Activated CD8-positive, alpha-beta T cell treated with anti-CD3 and anti-CD28 coated beads, Interleukin-2, amount 10 ng/mL, durations not matched to agents 7 days and 5 days (primary cell): ENCODE measurements at places on chromosomes 11 and 22.

DNA sequence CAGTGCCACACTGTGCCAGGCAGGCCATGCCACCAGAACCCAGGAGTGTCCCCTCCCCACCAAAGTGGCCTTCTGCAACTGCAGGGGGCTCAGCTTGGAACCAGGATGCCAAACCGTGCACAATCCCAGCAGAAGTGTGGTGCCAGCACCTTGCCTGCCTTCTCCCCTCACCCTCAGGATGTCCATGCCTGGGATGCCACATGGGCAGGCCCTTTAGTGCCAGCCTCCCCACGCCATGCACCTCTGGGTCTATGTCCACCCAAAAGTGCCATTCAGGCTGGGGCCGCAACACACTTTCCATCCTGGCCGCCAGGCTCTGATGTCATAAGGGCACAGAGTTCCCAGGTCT, 8.7 kb upstream of the TBC1D22A start:
- H3K27ac ChIP-seq, result no peak overlapping the region
- DNase-seq, result no peak

- H3K36me3 ChIP-seq, result no peaks in the 10 kb centered on the region
- DNase-seq, result no peak
- peak overlapping the region; percentile 1 for H3K4me3 ChIP-seq
- no peak overlapping the region for H3K27ac ChIP-seq
- H3K4me1 ChIP-seq, result no peaks in the 10 kb centered on the region
- no peaks in the 10 kb centered on the region for H3K27me3 ChIP-seq
These were observed 274.9 kb upstream of the ZC3H12C start for GRCh38 chr11:109818290-109818689.

DNA sequence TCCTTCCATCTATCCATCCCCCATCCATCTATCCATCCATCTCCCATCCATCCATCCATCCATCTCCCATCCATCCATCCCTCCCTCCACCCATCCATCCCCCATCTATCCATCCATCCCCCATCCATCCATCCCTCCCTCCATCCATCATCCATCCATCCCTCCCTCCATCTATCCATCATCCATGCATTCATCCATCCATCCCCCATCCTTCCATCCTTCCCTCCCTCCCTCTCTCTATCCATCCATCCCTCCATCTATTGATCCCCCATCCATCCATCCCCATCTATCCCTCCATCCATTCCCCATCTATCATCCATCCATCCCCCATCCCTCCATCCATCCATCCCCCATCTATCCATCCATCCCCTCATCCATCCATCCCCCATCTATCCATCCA, 96.7 kb downstream of the MPPED1 start:
- no peak overlapping the region for H3K27ac ChIP-seq
- no peaks in the 10 kb centered on the region for H3K27me3 ChIP-seq
- no peaks in the 10 kb centered on the region for H3K4me1 ChIP-seq
- no peak for DNase-seq
- no peak overlapping the region for H3K4me3 ChIP-seq

DNA sequence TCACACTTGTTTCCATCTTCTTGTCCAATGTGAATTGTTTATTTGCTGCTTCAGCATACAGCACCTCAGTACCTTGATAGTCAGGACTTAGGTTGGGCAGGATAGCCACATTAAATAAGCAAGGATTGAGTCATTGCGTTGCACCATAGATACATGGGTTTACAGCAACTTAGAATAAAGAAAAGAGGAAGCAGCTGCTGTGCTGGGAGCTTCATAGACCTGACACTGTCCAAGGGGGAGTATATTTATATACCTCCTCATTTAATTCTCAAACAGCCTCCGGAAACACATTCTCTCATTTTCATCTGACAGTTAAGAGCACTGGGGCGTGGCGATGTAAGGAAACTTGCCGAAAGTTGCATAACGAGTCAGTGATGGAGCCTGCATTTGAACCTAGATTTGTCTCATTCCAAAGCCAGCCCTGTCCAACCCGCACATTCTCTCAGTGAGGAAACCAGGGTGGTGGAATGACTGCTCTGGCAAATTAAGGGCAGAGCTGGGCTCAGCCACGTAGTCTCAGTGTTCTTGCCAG, 42.2 kb downstream of the UBASH3B start:
- no peaks in the 10 kb centered on the region for H3K27me3 ChIP-seq
- H3K4me3 ChIP-seq, result peak overlapping the region; percentile 57
- H3K4me1 ChIP-seq, result peaks cover 89% of the 10 kb centered on the region
- H3K27ac ChIP-seq, result peak overlapping the region; percentile 90

GRCh38 chr11:17354601-17354991, 3.0 kb downstream of the NCR3LG1 start:
- H3K4me1 ChIP-seq, result peaks cover 37% of the 10 kb centered on the region
- H3K27ac ChIP-seq, result no peak overlapping the region
- peak; percentile 85 for DNase-seq
- peaks cover 3% of the 10 kb centered on the region for H3K27me3 ChIP-seq
- H3K4me3 ChIP-seq, result peak overlapping the region; percentile 82

DNA sequence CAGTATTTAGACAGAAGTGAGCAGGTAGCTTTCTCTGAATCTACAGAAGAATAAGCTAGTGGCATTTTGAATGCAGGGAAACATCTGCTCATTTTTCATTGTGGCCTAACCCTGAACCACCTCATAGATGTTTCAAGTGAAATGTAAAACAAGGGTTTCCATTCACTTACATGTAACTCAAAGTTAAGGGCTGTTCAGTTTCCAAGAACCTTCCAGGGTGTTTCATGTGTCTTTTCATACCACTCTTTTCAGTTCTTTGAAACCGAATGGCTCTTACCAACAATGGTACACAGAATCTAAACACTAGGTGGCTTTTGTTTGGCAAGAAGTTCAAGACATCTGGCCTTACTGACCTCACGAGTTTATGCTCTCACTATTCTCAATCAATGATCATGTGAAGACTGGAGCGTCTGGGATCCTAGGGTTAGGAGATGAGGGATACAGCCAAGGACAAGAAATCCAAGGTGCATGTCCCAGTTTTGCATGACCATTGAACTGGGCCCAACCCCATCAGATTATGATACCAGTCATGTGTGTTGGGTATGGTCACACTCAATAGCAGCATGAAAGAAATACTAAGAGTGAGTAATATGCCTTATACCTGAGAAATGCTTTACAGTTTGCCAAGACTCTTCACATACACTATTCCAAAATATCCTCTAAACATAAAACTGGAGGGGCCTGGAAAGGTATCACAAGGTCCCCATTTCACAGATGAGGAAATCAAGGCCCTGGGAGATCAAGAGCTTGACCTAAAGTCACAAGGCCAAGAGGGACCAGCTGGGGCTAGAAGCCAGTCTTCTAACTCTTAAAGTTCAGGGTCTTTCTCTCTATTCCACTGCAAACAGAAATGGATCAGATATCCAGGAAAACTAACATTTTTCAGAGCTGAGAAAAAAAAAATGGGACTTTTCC, 92.7 kb downstream of the ETS1 start:
- H3K27ac ChIP-seq, result peak overlapping the region; percentile 81
- no peaks in the 10 kb centered on the region for H3K27me3 ChIP-seq
- peaks cover 92% of the 10 kb centered on the region for H3K36me3 ChIP-seq
- DNase-seq, result no peak

DNA sequence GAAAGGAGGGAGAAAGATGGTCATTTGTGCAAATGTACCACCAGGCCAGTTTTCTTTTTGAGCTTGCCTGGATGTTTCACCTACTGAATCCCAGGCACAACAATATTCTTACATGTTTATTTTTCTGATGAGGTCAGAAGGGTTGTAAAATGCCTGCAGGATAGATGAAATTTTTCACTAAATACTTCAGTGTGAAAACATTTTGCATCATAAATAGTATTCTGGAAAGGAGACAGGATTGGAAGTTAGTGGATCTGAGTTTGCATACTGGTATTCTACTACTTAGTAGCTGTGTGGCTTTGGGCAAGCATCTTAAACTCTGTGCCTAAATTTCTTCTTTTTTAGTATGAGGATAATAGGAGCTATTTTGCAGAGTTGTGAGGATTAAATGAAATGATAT, 24.8 kb downstream of the RNF169 start:
- no peak overlapping the region for H3K4me3 ChIP-seq
- DNase-seq, result no peak
- peaks cover 16% of the 10 kb centered on the region for H3K4me1 ChIP-seq
- no peaks in the 10 kb centered on the region for H3K27me3 ChIP-seq
- H3K27ac ChIP-seq, result no peak overlapping the region

DNA sequence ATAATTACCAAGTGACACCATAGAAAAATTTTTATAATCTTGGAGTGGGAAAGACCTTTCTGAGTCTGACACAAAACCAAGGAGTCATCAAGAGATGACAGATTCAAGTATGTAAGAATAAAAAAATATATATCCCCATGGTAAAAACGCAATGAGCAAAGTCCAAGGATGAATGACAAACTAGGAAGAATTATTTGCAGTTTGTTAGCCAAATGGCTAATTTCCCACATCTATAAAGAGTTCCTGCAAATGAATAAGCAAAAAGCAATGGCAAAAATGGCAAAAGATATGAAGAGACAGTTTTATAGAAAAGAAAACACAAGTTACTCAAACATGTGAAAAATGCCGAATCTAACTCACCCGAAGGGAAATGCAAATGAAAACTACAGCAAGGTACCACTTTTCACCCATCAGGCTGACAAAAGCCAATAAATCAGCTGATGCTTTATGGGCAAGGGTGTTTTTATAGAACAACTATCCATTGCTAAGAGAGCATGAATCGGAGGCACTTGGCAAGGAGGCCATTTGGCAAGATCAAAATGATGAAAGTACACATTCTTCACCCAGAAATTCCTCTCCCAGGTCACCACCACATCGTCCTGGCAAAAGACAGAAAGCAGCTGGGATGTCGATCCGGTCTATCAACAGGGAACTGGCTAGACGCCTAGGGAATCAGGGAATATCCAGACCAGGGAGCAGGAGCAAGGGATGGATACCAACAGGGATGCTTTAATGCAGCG, 21.1 kb upstream of the KLHL35 start:
- no peak overlapping the region for H3K4me3 ChIP-seq
- DNase-seq, result no peak
- no peak overlapping the region for H3K27ac ChIP-seq
- H3K36me3 ChIP-seq, result no peaks in the 10 kb centered on the region
- no peaks in the 10 kb centered on the region for H3K4me1 ChIP-seq

- no peaks in the 10 kb centered on the region for H3K36me3 ChIP-seq
- no peak overlapping the region for H3K4me3 ChIP-seq
- H3K4me1 ChIP-seq, result peaks cover 6% of the 10 kb centered on the region
- peaks cover 30% of the 10 kb centered on the region for H3K27me3 ChIP-seq
These were observed 11.6 kb upstream of the NRGN start for GRCh38 chr11:124728134-124728533.

DNA sequence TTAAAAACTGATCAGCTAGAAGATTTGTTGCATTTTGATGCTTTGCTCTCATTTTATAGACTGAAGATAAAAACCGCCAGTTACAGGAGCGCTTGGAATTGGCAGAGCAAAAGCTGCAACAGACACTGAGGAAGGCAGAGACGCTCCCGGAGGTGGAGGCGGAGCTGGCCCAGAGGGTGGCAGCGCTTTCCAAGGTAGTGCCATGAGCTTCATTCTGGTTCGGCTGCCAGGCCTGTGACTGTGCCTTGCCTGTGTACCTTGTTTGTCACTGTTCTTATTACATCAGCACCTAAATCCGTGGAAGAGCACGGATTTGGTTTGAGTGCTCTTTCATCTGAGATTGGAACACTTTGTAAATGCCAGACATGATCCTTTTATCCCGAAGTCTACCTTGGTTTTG, 61.4 kb downstream of the PPFIA1 start:
- no peaks in the 10 kb centered on the region for H3K4me1 ChIP-seq
- no peaks in the 10 kb centered on the region for H3K27me3 ChIP-seq
- H3K27ac ChIP-seq, result no peak overlapping the region
- H3K36me3 ChIP-seq, result peaks cover 54% of the 10 kb centered on the region
- H3K4me3 ChIP-seq, result no peak overlapping the region

DNA sequence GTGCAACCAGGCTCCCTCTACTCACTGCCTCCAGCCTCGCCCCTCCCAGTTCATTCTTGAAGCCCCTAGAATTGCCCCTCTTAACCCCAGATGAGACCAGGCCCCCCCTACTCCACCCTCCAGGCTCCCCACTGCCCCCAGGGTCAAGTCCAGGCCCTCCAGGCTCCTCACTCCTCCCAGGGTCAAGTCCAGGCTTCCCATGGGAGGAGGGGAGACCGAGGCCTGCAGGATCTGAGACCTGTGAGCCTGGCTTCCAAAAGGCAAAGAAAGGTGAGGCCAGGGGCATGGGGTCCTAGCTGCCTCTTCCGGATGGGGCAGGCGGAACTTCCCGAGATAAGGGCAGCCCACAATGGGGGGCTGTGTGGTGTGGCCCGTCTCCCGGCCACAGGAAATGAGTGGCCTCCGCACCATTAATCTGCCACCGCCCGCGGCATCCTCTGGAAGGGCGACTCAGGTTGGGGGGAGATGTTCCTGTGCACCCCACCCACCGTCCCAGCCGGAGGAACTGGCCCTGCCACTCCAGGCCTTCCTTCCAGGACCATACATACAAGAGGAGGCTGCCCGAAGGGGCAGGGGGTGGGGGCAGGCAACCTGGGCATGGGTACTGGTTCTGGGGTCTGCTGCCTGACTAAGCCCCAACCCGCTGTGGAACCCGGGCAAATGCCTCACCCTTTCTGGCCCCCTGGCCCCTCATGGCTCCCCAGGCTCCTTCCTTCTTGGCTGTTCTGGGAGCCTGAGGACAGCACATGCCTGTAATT, 35.1 kb upstream of the WNT11 start:
- no peak overlapping the region for H3K27ac ChIP-seq
- H3K36me3 ChIP-seq, result no peaks in the 10 kb centered on the region
- peaks cover 11% of the 10 kb centered on the region for H3K4me1 ChIP-seq
- DNase-seq, result no peak
- peaks cover 6% of the 10 kb centered on the region for H3K27me3 ChIP-seq
- no peak overlapping the region for H3K4me3 ChIP-seq

GRCh38 chr11:16317712-16318111, 38.6 kb downstream of the SOX6 start:
- no peak overlapping the region for H3K27ac ChIP-seq
- no peaks in the 10 kb centered on the region for H3K36me3 ChIP-seq
- no peak for DNase-seq
- H3K4me1 ChIP-seq, result no peaks in the 10 kb centered on the region
